ENCODE measurements at places on chromosomes 12 and 14. TPM values are rescaled to one million over a fixed set of nuclear protein-coding genes. Genes with fewer than 3 reads are reported as not detected.
A peak's percentile ranks its signal among the peaks of the same experiment; 100 is the strongest.

GRCh38 chr12:106739318-106739717, 35.2 kb upstream of the RIC8B start:
- no peak for DNase-seq
- no peaks in the 10 kb centered on the region for H3K4me1 ChIP-seq
- no peaks in the 10 kb centered on the region for H3K27me3 ChIP-seq
- peak overlapping the region; percentile 50 for H3K27ac ChIP-seq
- H3K4me3 ChIP-seq = no peak overlapping the region

DNA sequence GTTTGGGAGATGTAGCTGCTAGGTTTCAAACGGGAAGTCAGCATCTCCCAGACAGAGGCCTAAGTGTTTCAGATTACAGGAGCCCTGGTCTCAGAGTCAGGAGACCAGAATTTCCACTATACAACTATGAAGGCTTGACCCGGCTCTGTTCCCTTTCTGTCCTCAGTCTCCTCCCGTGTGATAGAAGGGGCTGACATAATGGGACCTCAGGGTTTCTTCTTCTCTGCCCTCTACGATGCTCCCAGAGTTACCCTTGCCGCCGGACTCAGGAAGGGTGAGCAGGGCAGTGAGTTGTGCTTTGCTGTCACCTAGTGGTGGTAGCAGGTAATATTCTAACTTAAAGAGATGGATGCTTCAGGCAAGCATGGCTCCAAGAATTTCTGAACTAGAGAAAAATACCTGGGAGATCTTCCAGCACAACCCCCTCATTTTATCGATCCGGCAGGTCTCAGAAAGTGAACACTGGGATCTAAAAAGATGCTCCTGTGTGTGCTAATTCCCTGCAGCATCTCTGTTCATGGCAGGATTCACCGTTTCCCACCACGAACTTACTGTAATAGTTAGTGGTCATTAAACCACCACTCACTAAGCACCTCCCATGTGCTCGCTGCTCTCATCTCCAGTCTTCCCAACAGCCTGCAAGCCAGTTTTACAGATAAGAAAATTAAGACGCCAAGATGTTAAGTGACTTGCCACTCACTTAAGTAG, 84.4 kb downstream of the VWF start:
- no peak overlapping the region for H3K27ac ChIP-seq
- peak; percentile 49 for DNase-seq
- H3K36me3 ChIP-seq = no peaks in the 10 kb centered on the region
- H3K4me1 ChIP-seq = no peaks in the 10 kb centered on the region

DNA sequence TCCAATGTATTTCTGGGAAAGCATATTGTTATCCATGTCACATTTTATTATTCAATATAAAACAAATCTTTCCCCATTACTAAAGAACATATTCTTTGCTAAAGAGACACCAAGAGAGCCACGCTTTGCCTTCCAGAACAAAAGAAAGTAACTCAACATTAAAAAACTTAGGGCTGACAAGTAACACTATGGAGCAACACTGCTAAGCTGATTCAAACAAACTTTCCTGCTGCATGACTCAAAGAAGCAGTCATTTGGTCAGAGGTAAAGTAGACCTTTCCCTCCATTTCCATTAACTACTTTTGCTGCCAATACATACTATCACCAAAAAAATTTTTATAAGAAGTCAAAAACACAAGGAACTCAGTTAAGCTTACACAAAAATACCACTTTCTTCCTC, 83.0 kb downstream of the DENND5B start:
- no peaks in the 10 kb centered on the region for H3K36me3 ChIP-seq
- H3K27me3 ChIP-seq = no peaks in the 10 kb centered on the region
- DNase-seq = no peak
- no peak overlapping the region for H3K27ac ChIP-seq
- no peak overlapping the region for H3K4me3 ChIP-seq

- H3K4me1 ChIP-seq = peaks cover 32% of the 10 kb centered on the region
- DNase-seq = no peak
- H3K27ac ChIP-seq = no peak overlapping the region
- H3K4me3 ChIP-seq = no peak overlapping the region
- H3K36me3 ChIP-seq = no peaks in the 10 kb centered on the region
Observed at GRCh38 chr12:6780573-6780972, 8.3 kb downstream of the LAG3 start.

DNA sequence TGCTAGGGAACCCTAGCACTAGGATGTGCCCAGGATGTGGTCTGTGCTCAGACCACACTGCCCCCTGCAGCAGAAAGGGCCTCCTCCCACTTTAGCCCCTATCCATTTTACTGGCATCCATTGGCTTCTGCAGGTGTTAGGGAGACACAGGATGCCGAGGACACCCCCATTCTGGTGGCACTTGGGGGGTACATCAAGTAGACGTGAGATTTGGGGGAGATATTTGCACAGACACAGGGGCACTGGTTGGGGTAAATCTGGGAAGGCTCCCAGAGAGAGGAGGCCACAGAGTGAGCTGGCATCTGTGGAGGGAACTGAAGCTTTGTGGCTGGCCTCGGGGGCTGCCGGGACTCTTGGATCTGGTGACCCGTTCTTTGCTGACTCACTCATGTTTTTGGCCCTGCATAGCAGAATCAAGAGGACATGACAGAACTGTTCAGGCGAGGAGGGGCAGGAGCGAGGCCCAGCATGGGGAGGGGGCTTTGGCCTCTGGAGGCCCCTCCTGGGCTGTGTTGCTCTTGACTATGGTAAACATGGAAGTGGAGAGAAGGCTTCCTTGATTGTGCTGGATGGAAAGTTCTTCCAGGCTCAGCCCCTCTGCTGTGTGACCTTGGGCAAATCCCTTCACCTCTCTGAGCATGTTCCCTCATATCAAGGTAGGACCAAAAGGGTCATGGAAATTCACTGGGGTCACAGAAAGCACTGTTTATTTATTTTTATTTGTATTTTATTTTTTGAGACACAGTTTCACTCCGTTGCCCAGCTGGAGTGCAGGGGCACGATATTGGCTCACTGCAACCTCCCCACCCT, 1.8 kb downstream of the PLBD2 start:
- DNase-seq = no peak
- H3K4me3 ChIP-seq = no peak overlapping the region
- peak overlapping the region; percentile 81 for H3K27ac ChIP-seq
- H3K36me3 ChIP-seq = no peaks in the 10 kb centered on the region
- H3K4me1 ChIP-seq = peaks cover 13% of the 10 kb centered on the region

The KRT3 gene
- total RNA-seq = not detected

The ALG10 gene
- total RNA-seq = 77.6 TPM

The LMNTD1 gene
- total RNA-seq = not detected
